Stimulated activated CD4-positive, alpha-beta T cell treated with anti-CD3 and anti-CD28 coated beads, Interleukin-4, amount 100 ng/mL, for 4 hours (primary cell): ENCODE measurements at places on chromosomes 11 and 22.

DNA sequence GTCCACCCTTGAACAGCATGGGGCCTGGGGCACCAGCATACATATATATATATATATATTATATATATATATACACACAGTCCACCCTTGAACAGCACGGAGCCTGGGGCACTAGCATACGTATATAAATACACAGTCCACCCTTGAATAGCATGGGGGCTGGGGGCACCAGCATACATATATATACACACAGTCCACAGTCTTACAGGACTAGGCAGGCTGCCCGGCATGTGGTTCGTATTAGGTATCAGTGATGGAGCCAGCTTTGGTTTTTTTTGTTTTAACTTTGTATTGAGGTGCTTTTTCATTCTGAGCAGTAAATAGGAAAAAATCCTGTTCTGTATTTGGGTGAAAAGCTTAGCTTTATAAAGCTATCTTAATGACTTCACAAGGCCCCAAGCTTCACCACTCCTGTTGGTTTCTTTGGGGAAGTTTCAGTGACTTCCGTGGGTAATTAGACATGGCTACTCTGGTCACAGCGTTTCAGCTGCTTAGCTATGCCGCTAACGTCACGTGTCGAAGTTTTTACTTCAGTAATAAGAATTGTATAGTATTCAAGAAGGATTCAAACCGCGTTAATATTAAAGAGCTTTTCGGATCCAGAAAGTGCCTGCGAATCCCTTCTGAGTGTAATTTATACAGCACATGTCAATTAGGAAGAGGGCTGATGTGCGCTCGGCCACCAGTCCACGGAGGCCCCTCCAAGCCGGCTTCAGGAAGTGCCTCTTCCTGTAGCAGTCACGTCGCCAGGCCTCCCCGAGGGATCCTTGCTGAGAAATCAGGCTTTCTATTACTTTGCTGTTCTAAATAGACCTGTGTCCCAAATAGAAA, 179.7 kb downstream of the TBC1D22A start:
- no peak for DNase-seq

- DNase-seq: no peak
These were observed 107.6 kb downstream of the LRRC4C start for GRCh38 chr11:41351825-41352224.

DNA sequence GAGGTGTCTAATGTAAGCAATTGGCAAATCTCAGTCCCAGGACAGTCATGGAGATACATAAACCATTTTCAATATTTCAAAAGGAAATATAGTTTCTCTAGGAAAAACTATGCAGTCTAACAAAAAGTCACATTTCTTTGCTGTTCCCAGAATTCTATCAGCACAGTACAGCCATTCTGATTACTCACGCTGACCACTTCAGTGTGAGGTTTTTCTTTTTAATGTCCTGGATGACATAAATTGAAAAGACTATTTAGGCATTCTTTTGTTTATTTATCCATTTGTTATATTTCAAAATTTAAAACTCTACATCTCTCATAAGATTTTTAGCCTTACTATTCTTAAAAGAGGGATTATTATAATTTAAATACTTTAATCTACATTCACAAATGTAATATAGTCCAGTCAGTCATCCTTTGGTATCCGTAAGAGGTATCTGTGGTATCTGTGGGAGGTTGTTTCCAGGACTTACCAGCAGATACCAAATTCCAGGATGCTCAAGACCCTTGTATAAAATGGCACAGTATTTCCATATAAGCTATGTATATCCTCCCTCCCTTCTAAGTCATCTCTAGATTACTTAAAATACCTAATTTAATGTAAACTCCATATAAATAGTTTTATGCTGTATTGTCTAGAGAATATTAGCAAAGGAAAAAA, 331.1 kb upstream of the PITPNB start:
- no peak for DNase-seq

DNA sequence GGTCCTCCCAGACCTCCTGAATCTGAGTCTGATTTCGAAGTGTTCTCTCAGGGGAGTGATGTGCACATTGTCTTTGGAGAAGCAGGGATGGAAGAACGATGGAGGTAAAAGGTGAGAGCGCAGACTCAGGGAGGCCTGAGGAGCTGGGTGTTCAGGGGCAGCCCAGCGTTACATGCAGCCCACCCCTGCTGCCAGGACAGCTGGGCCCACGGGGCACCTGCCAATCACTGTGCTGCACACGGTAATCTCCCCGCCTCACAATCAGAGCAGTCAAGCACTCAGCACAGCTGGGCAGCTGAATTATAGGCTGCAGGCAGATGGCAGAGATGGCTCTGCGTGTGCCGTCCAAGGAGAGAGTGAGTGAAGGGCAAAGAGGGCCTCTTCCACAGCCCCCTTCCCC, 17.9 kb upstream of the HTR3A start:
- no peak for DNase-seq

DNA sequence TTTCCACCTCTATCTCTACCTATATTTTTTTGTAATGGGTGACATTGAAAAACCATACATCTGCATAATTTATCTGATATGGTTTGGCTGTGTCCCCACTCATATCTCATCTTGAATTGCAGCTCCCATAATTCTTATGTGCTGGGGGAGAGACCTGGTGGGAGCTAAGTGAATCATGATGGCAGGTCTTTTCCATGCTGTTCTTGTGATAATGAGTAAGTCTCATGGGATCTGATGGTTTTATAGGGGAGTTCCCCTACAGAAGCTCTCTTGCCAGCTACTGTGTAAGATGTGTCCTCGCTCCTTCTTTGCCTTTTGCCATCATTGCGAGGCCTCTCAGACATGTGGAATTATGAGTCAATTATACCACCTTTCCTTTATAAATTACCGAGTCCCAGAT, 551.0 kb upstream of the ANO5 start:
- DNase-seq: no peak
